Esophagus squamous epithelium (tissue), 5 donors: ENCODE measurements at places on chromosomes 5 and 9. TPM values are rescaled to one million over a fixed set of nuclear protein-coding genes. Genes with fewer than 3 reads are reported as not detected.

DNA sequence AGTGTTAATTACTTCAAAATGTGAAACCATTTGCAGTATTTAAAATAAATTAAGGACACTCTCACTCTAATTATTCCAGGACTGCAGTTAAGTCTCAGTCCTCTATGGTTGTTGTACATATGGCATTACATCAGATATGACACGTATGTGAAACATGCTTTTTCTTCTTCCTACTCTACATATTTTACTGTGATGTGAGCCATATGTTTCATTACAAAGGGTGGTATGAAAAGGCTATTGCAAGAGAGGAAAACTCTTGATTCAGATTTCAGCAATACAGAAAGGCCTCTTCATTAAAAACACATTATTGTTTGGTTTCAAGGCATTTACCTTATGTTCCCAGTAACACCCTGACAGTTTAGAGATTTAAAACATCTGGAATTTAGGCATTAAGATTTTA, 964.5 kb upstream of the DMAC1 start:
- no peak overlapping the region for H3K27ac ChIP-seq
- H3K4me3 ChIP-seq = no peak overlapping the region
- no peak for DNase-seq
- H3K36me3 ChIP-seq = no peaks in the 10 kb centered on the region
- no peaks in the 10 kb centered on the region for H3K4me1 ChIP-seq
- H3K27me3 ChIP-seq = no peaks in the 10 kb centered on the region

The EPB41L4B gene
- 0.45 TPM for total RNA-seq

The PRDM9 gene
- total RNA-seq = not detected

The PDE6A gene
- 3.6 TPM for total RNA-seq

DNA sequence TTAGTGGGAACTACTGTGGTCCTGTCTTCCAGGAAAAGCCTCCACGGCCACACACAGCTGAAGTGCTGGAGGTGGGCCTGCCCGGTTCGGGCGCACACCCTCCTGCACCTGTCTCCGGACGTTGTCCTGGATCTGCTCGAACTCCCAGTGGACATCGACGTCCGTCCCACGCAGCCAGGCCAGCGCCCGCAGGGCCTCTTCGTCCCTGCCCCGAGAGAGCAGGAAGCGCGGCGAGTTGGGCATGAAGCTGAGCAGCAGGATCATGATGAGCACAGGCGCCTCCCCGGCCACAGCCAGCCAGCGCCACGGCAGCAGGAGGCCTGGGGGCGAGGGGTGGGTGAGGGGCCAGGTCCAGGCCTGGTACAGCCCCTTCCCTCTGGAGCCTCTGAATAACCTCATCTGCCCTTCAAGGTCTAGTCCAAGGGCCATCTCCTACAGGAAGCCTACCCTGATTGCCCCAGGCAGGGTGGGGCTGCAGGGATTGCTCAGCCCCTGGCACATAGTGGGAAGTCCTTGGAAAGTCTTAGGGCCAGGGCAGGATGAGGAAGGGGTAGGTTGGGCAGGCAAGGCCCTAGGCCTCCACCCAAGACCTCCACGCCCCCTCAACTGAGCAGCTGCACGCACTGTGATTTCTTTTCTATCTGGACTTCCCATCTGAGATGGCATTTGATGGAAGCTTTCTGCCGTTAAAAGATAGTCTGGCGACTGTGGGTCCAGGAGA, 3.4 kb downstream of the SLC2A6 start:
- no peak for DNase-seq
- peaks cover 26% of the 10 kb centered on the region for H3K27me3 ChIP-seq
- H3K4me1 ChIP-seq = peaks cover 16% of the 10 kb centered on the region
- no peak overlapping the region for H3K4me3 ChIP-seq
- H3K27ac ChIP-seq = no peak overlapping the region

The DMRT3 gene
- 1.0 TPM for total RNA-seq

The CDH9 gene
- not detected for total RNA-seq

- no peak overlapping the region for H3K27ac ChIP-seq
- no peak overlapping the region for H3K4me3 ChIP-seq
- no peaks in the 10 kb centered on the region for H3K27me3 ChIP-seq
- H3K4me1 ChIP-seq = peaks cover 22% of the 10 kb centered on the region
These were observed 173.4 kb downstream of the ROR2 start for GRCh38 chr9:91776409-91777291.

DNA sequence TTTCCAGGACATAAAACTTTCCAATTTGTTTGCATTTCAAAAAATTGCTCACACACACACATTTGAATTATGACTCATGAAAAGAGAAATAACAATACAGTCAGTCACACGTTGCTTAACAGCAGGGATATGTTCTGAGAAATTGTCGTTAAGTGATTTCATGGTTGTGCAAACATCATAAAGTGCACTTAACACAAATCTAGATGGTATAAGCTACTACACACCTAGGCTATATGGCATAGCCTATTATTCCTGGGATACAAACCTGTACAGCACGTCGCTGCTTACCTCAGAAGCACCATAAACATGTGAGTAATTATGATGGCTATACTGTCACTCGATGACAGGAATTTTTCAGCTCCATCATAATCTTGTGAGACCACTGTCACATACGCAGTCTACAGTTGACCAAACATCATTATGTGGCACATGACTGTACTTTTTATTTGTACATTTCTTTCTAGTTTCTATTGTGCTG, 378.2 kb downstream of the ACTL7B start:
- H3K27ac ChIP-seq = peak overlapping the region; percentile 95
- H3K4me1 ChIP-seq = peaks cover 66% of the 10 kb centered on the region
- no peaks in the 10 kb centered on the region for H3K36me3 ChIP-seq
- no peaks in the 10 kb centered on the region for H3K27me3 ChIP-seq

DNA sequence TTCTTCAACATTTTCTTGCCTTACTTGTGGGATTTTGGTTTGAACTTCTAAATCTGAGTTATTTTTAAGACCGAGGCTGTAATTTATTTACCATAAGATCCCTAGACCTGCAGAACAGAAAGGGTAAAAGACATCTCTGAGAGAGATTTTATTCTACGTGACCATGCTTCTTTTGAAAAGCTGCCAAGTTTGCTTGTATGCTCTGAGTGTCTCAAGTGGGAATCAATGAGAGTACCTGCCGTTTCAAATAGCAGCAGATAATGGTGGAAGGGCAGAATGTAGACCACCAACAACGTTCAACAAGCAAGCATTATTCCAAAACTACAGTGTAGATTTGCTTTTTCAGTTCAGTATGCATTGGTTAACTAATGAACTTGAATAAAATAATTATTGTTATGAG, 108.6 kb upstream of the MINAR2 start:
- H3K27ac ChIP-seq = no peak overlapping the region
- H3K4me3 ChIP-seq = no peak overlapping the region
- no peaks in the 10 kb centered on the region for H3K4me1 ChIP-seq
- DNase-seq = no peak

GRCh38 chr5:72065751-72066255, 41.5 kb upstream of the MAP1B start:
- no peak for DNase-seq
- H3K4me3 ChIP-seq = no peak overlapping the region
- no peak overlapping the region for H3K27ac ChIP-seq
- H3K4me1 ChIP-seq = no peaks in the 10 kb centered on the region

The PCDHA6 gene
- not detected for total RNA-seq

- no peak for DNase-seq
- no peaks in the 10 kb centered on the region for H3K4me1 ChIP-seq
- no peaks in the 10 kb centered on the region for H3K27me3 ChIP-seq
These were observed 456.3 kb upstream of the WWC1 start for GRCh38 chr5:167835146-167835545.

The ORM2 gene
- total RNA-seq = not detected

The LECT2 gene
- not detected for total RNA-seq

DNA sequence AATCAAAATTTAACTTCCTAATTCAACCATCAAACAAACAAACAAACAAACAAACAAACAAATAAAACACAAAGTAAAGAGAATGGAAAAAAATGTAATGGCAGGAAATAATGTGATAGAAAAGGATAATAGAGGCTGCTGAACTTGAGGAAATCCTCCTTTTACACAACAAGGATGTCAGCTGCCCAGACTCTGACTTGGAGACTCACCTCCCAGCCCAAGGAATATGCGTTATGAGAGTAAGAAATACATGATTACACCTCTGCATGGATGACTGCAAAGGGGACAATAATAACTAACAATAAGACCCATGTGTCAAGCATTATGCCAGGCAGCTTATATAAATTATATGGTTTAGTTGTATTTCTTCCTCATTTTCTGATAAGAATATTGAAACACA, 46.6 kb upstream of the JAK2 start:
- H3K27ac ChIP-seq = no peak overlapping the region
- no peak overlapping the region for H3K4me3 ChIP-seq
- peaks cover 32% of the 10 kb centered on the region for H3K4me1 ChIP-seq
- H3K36me3 ChIP-seq = no peaks in the 10 kb centered on the region
- H3K27me3 ChIP-seq = no peaks in the 10 kb centered on the region
- DNase-seq = no peak

The FAM163B gene
- not detected for total RNA-seq

The TMC1 gene
- 1.1 TPM for total RNA-seq

The OMD gene
- 3.3 TPM for total RNA-seq

The FXN gene
- total RNA-seq = 1.8 TPM

GRCh38 chr5:67010684-67011409, 185.8 kb downstream of the CD180 start:
- H3K36me3 ChIP-seq = no peaks in the 10 kb centered on the region
- H3K27ac ChIP-seq = peak overlapping the region; percentile 93
- no peak for DNase-seq
- peaks cover 98% of the 10 kb centered on the region for H3K4me1 ChIP-seq
- H3K4me3 ChIP-seq = no peak overlapping the region

GRCh38 chr5:100276071-100276470, 259.1 kb upstream of the FAM174A start:
- no peaks in the 10 kb centered on the region for H3K27me3 ChIP-seq
- H3K4me1 ChIP-seq = no peaks in the 10 kb centered on the region
- no peak overlapping the region for H3K4me3 ChIP-seq
- H3K27ac ChIP-seq = no peak overlapping the region
- no peak for DNase-seq
- H3K36me3 ChIP-seq = no peaks in the 10 kb centered on the region

The DNAJB5 gene
- total RNA-seq = 6.2 TPM

- H3K4me1 ChIP-seq = no peaks in the 10 kb centered on the region
- H3K27me3 ChIP-seq = no peaks in the 10 kb centered on the region
- H3K4me3 ChIP-seq = no peak overlapping the region
- H3K36me3 ChIP-seq = no peaks in the 10 kb centered on the region
- H3K27ac ChIP-seq = no peak overlapping the region
These were observed 35.0 kb upstream of the HMGCS1 start for GRCh38 chr5:43348207-43348606.

GRCh38 chr5:83817591-83817990, 96.9 kb upstream of the HAPLN1 start:
- H3K27ac ChIP-seq = no peak overlapping the region
- H3K27me3 ChIP-seq = no peaks in the 10 kb centered on the region
- H3K4me1 ChIP-seq = no peaks in the 10 kb centered on the region
- no peaks in the 10 kb centered on the region for H3K36me3 ChIP-seq
- no peak for DNase-seq

DNA sequence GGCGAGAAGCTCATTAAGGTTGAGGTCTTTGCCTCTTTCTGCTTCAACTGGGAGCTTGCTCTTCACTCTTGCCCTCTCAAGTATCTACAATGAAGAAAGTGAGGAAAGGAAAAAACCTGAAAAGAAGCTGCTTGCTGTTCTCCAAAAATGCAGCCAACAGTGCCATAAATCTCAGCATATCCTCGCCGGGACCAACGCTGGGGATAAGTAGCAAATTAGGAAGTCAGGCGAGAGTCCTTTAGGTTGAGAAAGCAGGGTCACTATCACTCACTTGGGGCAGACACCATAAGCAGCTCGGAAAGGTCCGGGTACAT, 399 bp downstream of the NUP155 start:
- H3K27me3 ChIP-seq = no peaks in the 10 kb centered on the region
- peak overlapping the region; percentile 88 for H3K4me3 ChIP-seq
- no peak for DNase-seq
- H3K27ac ChIP-seq = peak overlapping the region; percentile 93
- H3K4me1 ChIP-seq = peaks cover 21% of the 10 kb centered on the region

GRCh38 chr5:56664025-56664424, 151.3 kb upstream of the MAP3K1 start:
- DNase-seq = no peak
- no peaks in the 10 kb centered on the region for H3K27me3 ChIP-seq
- H3K27ac ChIP-seq = no peak overlapping the region
- no peak overlapping the region for H3K4me3 ChIP-seq
- no peaks in the 10 kb centered on the region for H3K36me3 ChIP-seq
- peaks cover 22% of the 10 kb centered on the region for H3K4me1 ChIP-seq

The C5orf52 gene
- not detected for total RNA-seq

The GZMA gene
- 6.7 TPM for total RNA-seq

The PCDHGB2 gene
- total RNA-seq = 2.9 TPM

- H3K4me1 ChIP-seq = no peaks in the 10 kb centered on the region
- no peak for DNase-seq
- H3K27me3 ChIP-seq = no peaks in the 10 kb centered on the region
- H3K4me3 ChIP-seq = no peak overlapping the region
- H3K36me3 ChIP-seq = no peaks in the 10 kb centered on the region
- H3K27ac ChIP-seq = no peak overlapping the region
These were observed 151.2 kb upstream of the COL5A1 start for GRCh38 chr9:134490446-134490845.

DNA sequence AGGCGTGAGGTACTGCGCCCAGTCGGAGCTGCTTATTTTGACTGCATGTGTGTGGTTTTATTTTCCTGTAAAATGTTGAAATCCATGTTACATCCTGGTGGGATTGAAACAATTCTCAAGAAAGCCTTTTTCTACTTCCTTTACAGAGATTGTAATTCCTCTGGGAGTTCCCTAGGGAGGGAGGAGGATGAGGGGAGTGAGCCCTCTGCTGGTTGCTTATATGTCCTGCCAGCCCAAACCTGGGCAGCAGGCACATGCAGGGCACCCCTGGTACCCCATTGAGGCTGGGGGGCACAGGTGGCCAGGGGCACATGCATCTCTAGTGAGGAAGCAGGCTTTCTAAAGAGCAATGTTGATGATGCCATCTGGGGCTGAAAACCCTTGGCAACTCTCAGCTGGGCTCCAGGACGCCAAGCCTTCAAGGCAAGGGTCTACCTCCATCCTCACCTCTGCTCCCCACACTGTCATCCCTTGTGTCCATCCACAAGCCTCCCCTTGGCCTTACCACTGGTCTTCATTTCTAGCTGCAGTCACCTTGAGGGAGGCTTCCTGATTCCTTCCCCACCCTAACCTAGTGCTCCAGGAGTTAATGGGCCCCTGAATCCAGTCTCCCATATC, 84.7 kb upstream of the TNFSF8 start:
- no peaks in the 10 kb centered on the region for H3K36me3 ChIP-seq
- no peaks in the 10 kb centered on the region for H3K4me1 ChIP-seq
- H3K27me3 ChIP-seq = no peaks in the 10 kb centered on the region
- no peak overlapping the region for H3K4me3 ChIP-seq
- no peak for DNase-seq
- H3K27ac ChIP-seq = no peak overlapping the region

- no peak for DNase-seq
- H3K27me3 ChIP-seq = no peaks in the 10 kb centered on the region
- no peaks in the 10 kb centered on the region for H3K4me1 ChIP-seq
- no peak overlapping the region for H3K4me3 ChIP-seq
- H3K36me3 ChIP-seq = no peaks in the 10 kb centered on the region
- no peak overlapping the region for H3K27ac ChIP-seq
These were observed 18.7 kb upstream of the DCAF12 start for GRCh38 chr9:34145165-34145564.
